ENCODE measurements at places on chromosomes 4 and X.

DNA sequence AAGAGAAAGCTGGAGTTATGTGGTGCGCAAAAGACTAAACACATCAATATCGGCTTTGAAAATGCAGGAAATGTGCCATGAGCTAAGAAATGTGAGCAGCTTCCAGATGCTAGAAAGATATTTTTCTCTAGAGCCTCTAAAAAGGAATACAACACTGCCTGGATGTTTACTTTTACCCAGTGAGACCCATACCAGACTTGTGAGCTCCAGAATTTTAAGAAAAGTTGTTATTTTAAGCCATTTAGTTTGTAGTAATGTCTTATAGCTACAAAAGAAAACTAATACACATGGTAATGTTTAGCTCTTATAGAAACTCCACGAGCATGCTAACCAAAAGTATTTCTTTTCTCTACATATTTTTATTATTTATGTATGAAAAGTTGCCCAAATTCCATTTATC is 1389.4 kb downstream of the C4orf33 start:
- no peak for DNase-seq

- no peak for DNase-seq
Measured at GRCh38 chr4:162151386-162151785, 12.4 kb downstream of the FSTL5 start.

GRCh38 chr4:38330321-38330720 is 333.7 kb upstream of the KLF3 start:
- DNase-seq: no peak

- DNase-seq: no peak
Measured at GRCh38 chr4:111707491-111707890, 437.8 kb upstream of the FAM241A start.

DNA sequence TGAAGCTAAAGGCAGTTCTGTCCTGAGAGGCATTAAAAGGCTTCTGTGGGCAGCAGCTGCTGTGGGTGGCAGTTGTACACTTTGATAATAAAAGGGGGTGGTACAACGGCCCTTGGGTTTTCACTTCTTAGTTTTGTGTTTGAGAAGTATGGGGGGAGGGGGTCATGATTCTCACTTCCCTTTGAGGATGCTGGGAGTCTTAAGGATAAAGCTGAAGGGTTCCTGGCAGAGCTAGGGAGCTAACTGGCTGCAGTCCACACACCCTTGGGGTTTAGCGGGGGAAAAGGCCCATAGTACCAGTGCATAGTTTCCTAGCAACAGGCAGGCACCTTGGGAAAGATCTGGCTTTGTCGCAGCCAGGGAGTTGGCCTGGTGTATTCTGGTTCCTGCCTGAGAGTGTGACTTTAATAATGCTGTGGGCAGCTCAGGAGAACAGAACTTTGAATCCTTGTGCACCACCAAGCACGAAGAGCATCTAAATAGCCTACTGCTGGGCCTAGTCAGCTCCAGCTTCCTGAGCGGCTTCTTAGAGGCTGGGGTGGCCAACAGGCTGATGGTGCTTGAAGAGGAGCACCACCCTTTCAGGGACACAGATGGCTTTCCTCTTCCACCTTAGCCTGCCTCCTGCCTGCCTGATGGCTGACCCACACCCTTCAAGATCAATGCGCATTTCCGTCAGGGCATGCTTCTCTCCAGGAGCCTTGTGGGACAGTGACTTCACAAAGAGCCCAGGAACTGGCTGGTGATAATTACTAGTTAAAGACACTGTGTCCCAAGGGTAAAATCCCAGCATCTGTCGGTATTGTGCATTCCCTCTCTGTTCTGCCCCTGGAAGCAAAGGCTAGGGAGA is 12.5 kb downstream of the ZBTB33 start:
- DNase-seq: no peak

GRCh38 chrX:23578079-23578478 is 89.2 kb upstream of the PRDX4 start:
- DNase-seq: no peak

DNA sequence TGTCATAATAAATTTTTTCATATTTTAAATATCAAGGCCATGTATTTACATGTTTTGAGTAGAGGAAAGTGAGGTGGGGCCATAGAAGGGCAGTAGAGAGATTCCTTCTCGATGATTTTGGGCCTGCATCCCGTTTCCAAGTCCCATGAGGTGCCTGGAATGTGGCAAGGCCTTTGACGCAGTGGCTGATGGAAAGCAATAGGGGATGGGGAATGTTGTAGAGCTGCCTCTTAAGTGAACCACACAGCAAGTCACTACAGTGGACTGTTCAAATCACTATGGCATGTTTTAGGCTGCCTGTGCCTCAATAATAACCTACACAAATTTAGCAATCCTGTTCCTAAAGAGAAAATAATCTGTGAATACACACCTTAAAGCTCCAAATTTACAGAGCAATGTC is 48.3 kb downstream of the ANXA5 start:
- DNase-seq: no peak

DNA sequence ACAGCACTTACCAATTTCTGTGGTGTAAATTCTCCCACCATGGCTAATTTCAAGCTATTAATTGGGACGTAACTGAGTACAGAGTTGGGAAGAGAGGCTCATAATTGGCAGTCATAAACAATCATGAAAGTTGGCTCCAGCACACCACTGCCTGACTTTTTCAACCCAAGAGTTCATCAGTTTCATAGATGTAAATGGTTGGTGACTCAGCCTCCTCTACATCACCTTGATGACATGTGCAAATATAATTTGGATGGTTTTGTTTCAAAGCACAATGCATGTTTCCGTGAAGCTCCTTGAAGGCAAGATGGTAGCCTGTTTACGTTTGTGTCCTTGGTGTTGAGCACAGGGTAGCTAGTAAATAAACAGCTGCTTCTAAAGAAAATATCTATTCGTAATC is 235.1 kb downstream of the LDB2 start:
- no peak for DNase-seq

DNA sequence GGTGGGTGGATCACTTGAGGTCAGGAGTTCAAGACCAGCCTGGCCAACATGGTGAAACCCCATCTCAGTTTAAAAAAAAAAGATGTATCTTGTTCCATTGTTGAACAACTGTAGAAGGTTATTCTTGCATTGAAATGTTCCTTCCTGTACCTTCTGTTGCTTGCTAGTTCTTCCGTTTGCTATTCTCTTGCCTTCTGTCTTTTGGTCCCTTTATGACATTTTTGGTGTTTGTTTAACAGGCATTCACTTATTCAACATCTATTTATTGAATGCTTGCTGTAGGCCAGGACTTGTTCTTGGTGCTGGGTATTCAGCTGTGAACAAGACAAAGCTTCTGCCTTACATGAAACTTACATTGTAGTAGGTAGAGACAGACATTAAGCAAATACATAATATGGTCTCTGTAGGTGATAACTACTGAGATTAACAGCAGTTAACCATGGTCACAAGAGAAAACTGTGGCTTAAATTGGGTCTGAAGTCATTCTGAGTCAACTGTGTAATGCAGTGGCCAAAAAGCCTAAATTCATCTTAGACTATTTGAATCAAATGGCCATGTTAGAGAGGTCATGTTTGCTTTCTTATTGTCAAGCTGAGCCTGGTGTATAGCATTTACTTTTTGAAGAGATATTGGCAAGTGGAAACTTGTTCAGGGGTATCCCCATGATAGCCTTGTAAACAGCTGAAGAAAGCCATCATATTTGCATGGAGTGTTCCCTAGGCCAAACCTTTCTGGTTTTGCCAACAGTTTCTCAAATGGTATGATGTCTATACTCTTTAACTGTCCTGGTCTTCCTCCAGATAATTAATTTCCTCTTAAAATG is 35.6 kb downstream of the GAB1 start:
- DNase-seq: no peak

- DNase-seq: peak; percentile 64
Measured at GRCh38 chrX:50813843-50814661, at the start of gene SHROOM4. SHROOM4 (minus strand) TSS chrX:50814194; CDS start chrX:50814018, 176 bp downstream.

- DNase-seq: no peak
Measured at GRCh38 chr4:20326460-20326859, 74.8 kb downstream of the SLIT2 start.

DNA sequence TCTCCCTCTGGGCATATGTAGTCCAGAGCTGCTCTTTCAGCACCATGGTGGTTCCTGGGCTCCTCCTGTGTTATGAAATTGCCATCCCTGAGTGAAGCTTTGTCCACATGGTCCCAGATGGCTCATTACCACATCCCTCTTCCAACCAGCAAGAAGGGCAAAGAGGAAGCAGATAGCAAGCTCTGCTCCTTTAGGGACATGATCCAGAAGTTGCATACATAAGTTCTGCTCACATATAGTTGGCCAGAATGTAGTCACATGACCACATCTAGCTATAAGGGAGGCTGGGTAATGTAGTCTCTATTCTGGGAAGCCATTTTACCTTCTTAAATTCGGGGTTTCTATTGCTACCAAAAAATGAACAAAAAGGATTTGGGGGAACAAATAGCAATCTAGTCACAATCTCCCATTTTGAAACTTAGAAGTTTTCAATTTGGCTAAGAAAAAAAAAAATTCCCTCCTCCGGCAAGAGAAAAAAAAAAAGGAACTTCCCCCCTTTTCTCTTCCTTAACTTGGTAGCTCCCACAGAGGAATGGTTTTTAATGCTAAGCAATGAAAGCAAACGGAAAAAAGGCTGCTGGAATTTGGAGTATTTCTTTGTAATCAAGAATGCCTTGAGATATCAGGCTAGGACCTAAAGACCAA is 88.2 kb upstream of the USP9X start:
- DNase-seq: no peak

DNA sequence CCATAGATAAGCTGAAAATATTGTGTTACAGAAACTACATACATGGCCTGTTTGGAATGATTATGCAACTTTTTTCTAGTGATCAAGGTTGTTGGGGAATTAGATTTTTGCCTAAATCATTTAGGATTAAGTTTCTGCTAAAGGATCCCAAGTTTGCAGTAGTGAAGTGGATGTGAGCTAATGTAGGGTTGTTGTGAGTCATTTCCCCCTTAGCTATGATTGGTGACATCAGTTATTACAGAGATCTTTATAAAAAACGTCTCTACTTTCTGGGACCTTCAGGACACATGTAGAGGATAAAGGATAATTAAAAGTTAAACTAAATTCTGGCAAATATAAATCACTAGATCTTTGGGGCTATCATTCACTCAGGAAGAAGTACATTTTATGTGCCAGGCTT is 133.3 kb downstream of the GATB start:
- DNase-seq: no peak

GRCh38 chrX:46211079-46211478 is 334.1 kb downstream of the ZNF674 start:
- DNase-seq: no peak

DNA sequence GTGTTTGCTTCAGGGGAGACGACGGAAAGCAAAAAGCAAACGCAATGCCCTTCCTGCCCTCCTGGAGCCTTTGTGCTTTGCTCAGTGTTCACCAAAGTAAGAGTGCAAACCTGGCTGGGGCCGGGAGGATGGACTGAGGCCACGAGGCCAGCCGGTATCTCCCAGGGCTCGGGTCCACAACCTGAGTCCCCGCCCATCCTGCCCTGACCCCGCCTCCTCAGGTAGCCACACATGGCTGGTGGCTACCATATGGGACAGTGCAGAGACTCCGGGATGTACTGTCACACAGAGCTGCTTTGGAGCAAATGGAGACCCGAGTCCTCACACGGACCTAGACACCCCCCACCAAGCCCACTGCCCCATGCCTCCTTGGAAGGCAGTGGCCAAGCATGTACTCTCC is 4.8 kb downstream of the ATP2B3 start:
- no peak for DNase-seq

DNA sequence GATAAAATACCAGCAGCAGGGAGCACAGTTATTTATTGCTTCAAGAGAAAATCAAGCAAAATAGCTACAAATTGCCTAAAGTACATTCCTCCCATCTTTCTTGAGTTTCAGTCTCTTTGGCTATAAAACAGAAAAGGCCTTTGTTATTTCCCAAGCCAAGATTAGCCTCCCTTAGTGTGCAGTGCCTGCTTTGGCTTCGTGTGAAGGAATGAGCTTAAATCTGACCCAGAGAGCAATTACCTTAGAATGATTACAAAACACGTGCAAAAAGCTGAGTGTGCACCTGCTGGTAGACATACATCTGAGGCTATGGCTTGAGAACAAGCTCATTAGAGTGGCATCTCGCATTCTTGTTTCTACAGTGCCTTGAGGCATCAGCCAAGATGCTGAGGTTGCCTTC is 250.8 kb downstream of the C4orf33 start:
- no peak for DNase-seq

DNA sequence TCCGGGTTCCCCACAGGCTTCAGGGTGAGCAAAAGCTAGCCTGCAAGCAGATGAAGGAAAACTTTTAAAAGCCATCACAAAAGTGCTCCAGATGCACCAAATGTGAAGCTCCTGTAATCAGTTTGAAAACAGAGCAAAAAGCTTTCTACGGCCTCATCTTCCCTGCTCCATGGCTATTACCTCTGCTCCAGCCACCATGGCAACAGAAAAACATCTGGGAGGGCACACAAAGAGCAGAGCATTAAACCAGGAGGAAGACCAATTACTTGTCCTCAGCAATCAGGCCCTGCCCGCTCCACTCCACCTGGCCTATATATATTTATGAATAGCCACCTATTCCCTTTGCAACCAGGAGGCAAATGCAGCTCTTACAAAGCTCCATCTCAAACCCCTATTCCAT is 33.6 kb downstream of the TMEM154 start:
- DNase-seq: no peak

GRCh38 chr4:186584912-186585311 is 29.5 kb upstream of the MTNR1A start:
- no peak for DNase-seq
